ENCODE measurements at places on chromosomes 1 and 21. TPM values are rescaled to one million over a fixed set of nuclear protein-coding genes. Genes with fewer than 3 reads are reported as not detected.

DNA sequence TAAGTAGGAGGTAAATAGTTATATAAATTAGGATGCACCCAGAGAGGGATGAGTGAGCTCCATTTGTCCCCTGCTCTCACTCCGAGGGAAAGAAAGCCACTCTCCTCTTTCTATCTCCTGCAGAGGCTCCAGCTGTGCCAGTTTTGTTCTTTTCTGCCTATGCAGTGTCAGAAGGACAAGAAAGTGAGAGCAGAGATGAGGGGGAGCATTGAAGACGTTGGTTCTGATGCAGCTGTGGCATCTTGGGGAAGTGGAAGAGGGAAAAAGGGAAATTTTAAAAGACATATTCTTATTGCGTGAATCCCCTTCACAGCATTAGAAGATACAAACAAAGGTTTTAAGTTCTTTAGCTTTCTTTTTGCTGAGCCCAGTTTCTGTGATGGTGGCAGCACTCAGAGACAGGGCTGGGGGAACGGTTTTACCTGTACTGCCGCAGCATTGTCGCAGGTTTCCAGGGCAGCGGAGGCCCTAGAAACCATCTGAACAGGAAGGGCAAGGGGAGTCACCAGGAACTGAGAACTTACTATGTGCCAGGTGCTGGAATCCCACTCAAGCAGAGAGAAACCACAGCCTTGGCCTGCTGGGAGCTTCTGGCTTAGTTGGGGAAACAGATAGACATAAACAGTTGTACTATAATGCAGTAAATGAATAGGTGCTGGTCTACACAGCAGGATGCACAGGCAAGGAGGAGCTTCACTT is 44.9 kb upstream of the USP24 start:
- DNase-seq: no peak
- H3K36me3 ChIP-seq: no peaks in the 10 kb centered on the region

TMEM39B gene
- total RNA-seq: 7.7 TPM

GRCh38 chr1:31705080-31705866 is 1.5 kb upstream of the COL16A1 start:
- H3K4me1 ChIP-seq: peaks cover 40% of the 10 kb centered on the region
- H3K27ac ChIP-seq: no peak overlapping the region
- no peaks in the 10 kb centered on the region for H3K27me3 ChIP-seq
- DNase-seq: peak; percentile 49

DNA sequence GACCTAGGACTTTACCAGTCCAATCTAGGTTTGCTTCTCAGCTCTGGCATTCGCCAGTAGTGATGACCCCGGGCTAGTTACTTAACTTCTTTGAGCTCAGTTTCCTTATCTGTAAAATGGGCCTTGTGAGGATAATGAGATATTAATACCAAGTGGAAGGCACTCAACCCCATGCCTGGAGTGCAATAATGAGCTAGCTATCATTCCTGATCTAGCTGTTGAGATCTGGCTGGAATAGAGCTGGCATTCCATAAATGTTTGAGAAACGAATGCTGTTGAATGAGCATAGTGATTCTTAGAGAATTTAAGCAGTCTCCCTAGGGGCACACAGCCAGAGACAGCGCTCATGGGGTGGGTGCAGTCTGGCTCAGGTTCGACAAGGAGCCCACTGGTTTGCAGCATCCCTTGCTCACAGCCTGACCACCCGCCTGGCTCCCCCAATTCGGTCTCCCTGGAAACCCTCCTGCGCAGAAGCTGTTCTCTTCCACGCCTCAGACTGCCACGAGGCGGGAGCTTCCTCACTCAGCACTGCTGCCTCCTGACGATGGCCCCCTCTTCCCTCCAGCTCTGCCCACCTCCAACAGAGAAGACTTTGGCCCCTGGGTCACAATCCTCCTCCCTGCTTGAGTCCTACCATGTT is 32.5 kb downstream of the DHCR24 start:
- peaks cover 59% of the 10 kb centered on the region for H3K4me1 ChIP-seq
- H3K27ac ChIP-seq: no peak overlapping the region
- H3K4me3 ChIP-seq: no peak overlapping the region
- H3K27me3 ChIP-seq: no peaks in the 10 kb centered on the region
- peaks cover 65% of the 10 kb centered on the region for H3K36me3 ChIP-seq
- no peak for DNase-seq

S100A5 gene
- total RNA-seq: 6.3 TPM

GRCh38 chr21:45954261-45954660 is 27.3 kb upstream of the COL6A1 start:
- no peak for DNase-seq
- H3K36me3 ChIP-seq: no peaks in the 10 kb centered on the region
- no peak overlapping the region for H3K4me3 ChIP-seq
- H3K27ac ChIP-seq: no peak overlapping the region
- peaks cover 32% of the 10 kb centered on the region for H3K27me3 ChIP-seq

USH2A gene
- not detected for total RNA-seq

GRCh38 chr1:236141447-236142252 is 689 bp upstream of the GPR137B start:
- no peak overlapping the region for H3K27ac ChIP-seq
- H3K36me3 ChIP-seq: no peaks in the 10 kb centered on the region
- peaks cover 8% of the 10 kb centered on the region for H3K4me1 ChIP-seq
- no peaks in the 10 kb centered on the region for H3K27me3 ChIP-seq
- DNase-seq: peak; percentile 31

ITPKB gene
- 17.7 TPM for total RNA-seq

DNA sequence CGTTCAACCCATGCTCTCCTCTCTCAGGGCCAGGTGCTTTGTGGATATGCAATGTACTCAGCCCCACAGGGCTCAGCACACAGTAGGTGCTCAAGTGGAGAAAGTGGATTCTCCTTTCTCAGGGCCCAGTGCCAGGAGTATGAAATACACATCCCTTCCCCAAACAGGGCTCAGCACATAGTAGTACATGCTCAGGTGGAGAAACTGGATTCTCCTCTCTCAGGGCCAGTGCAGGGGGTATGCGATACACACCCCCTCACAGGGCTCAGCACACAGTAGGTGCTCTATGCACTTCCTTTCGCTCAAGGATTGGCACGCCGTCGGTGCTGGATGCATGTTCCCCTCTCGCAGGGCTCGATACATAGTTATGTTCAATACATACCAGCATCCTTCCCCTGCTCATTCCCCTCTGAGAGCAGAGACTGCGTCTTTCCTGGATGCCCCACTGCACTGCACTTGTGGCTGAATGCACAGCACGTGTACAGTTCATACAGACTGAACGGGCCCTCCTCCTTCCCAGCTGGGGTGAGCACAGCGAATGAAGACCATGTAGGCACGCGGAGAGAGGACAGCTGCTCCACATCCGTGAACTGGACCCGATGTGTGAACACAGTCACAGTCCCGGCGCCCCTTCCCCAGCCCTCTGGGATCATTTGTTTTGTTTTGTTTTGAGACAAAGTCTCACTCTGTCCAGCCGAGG is 16.6 kb upstream of the DISP3 start:
- DNase-seq: no peak
- H3K4me1 ChIP-seq: no peaks in the 10 kb centered on the region
- no peak overlapping the region for H3K27ac ChIP-seq
- peaks cover 56% of the 10 kb centered on the region for H3K27me3 ChIP-seq
- H3K36me3 ChIP-seq: no peaks in the 10 kb centered on the region

DNA sequence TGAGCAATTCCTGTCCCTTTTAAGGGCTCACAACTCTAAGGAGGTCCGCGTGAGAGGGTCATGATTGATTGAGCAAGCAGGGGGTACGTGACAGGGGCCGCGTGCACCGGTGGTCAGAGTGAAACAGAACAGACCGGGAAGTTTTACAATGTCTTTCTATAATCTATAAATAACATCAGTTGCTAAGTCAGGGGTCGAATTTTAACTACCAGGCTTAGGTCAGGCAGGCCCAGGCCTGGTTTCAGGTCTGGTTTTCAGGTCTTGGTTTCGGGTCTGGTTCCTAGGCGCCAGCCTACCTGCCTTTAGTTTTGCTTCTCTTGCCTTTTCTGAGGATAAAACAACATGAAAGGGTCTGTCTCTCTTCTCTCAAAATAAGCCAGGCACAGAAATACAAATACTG is 476.0 kb upstream of the CAMK1G start:
- no peak overlapping the region for H3K27ac ChIP-seq
- no peak overlapping the region for H3K4me3 ChIP-seq
- H3K36me3 ChIP-seq: no peaks in the 10 kb centered on the region
- no peak for DNase-seq
- H3K4me1 ChIP-seq: peaks cover 4% of the 10 kb centered on the region

DNA sequence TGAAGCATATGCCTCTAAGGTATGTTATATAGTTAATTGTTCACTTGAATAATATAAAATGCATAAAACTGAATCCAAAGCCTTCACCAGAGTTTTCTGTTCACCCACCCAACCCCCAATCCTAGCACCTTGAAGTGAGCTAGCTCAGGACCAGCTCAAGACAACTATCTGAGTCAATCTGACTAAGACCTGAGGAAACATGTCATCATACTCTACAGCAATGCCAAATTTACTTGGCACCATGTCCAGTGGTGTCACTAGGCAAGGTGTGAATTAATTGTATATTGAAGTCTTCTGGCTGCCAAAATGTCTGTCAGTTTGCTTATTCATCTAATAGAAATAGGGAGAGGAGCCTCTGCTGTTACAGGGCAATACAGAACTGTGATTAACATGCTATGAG is 3.8 kb downstream of the DNASE2B start:
- no peaks in the 10 kb centered on the region for H3K27me3 ChIP-seq
- DNase-seq: peak; percentile 68
- H3K4me1 ChIP-seq: peaks cover 22% of the 10 kb centered on the region

- H3K27me3 ChIP-seq: no peaks in the 10 kb centered on the region
- no peak overlapping the region for H3K27ac ChIP-seq
- no peaks in the 10 kb centered on the region for H3K4me1 ChIP-seq
- no peaks in the 10 kb centered on the region for H3K36me3 ChIP-seq
- DNase-seq: no peak
Observed at GRCh38 chr1:24783713-24784112, 38.5 kb downstream of the CLIC4 start.

PKP1 gene
- 211 TPM for total RNA-seq

DNA sequence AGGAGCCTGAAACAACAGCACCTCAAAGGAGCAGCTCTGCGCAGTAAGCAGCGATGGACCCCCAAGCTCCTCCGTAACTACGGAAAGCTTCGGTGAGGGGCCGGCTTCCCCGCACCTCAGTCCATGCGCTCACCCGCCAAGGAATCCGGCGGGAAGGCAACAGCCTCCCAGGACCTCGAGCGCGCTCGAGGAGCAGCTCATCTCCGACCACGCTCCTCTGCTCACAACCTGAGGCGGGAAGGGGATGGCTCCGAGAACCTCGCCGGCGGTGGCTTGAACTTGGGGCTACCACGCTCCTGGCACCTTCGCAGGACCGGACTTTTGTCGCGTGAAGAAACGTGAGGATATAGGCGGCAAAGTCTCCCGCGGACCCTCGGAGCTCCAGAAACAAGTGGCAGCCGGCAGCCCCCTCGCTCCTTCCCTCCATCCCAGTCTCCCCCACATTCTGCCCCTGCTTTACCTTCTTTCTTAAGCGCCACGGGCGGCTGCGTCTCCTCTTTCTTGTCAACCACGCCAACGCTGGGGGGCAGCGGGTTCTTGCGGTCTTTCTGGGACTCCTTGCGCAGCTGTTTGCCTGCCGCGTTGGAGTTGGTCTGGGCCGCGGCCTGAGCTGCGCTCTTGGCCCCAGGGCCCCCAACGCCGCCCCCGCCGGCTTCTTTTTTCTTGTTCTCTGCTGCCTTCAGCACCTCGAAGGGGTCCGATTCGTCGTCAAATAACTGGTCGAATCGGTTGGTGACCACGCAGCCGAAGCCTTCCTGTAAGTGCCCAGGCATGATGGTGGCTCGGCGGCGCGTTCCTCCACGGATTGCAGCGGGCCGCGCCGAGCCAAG is 459 bp downstream of the SERBP1 start:
- peak overlapping the region; percentile 59 for H3K27ac ChIP-seq
- DNase-seq: peak; percentile 27
- H3K36me3 ChIP-seq: peaks cover 35% of the 10 kb centered on the region
- no peaks in the 10 kb centered on the region for H3K27me3 ChIP-seq
- peaks cover 16% of the 10 kb centered on the region for H3K4me1 ChIP-seq
- peak overlapping the region; percentile 93 for H3K4me3 ChIP-seq

- no peaks in the 10 kb centered on the region for H3K4me1 ChIP-seq
- H3K27me3 ChIP-seq: peaks cover 54% of the 10 kb centered on the region
- no peak for DNase-seq
- no peak overlapping the region for H3K27ac ChIP-seq
- H3K4me3 ChIP-seq: no peak overlapping the region
Observed at GRCh38 chr1:3323021-3323795, 131.3 kb upstream of the ARHGEF16 start.

GRCh38 chr1:85623061-85623471 is 42.5 kb downstream of the CCN1 start:
- peaks cover 23% of the 10 kb centered on the region for H3K4me1 ChIP-seq
- H3K27me3 ChIP-seq: no peaks in the 10 kb centered on the region
- H3K36me3 ChIP-seq: peaks cover 4% of the 10 kb centered on the region
- peak; percentile 92 for DNase-seq
- no peak overlapping the region for H3K4me3 ChIP-seq

DNA sequence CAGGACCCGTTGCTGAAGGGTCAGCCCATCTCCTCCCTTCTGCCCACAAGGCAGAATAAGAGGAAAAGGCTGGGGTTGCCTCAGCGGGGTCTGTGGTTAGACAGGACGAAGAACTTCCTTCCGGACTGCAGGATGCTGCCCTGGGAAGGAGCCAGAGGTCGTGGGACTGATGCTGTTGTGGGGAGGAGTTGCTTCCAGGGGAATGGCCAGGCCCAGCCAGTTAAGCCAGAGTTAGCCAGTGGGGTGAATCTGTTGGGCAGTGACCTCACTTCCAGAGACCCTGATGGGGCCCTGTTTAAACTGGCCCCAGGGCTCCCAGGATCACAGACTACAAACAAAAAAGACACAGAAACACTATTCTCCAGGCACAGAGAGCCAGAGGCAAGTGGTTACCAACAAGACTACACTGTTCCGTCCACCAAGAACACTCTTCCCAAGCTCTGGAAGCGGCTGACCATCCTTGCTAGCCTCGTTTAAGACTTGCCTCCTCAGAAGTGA is 13.0 kb downstream of the FAM229A start:
- H3K27me3 ChIP-seq: no peaks in the 10 kb centered on the region
- DNase-seq: no peak
- peaks cover 13% of the 10 kb centered on the region for H3K4me1 ChIP-seq
- H3K36me3 ChIP-seq: no peaks in the 10 kb centered on the region

GRCh38 chr1:95650631-95651030 is 416.6 kb downstream of the RWDD3 start:
- H3K36me3 ChIP-seq: no peaks in the 10 kb centered on the region
- no peak overlapping the region for H3K27ac ChIP-seq
- H3K27me3 ChIP-seq: peaks cover 34% of the 10 kb centered on the region
- H3K4me1 ChIP-seq: no peaks in the 10 kb centered on the region
- peak; percentile 4 for DNase-seq
- H3K4me3 ChIP-seq: no peak overlapping the region

MAP3K21 gene
- total RNA-seq: 13.7 TPM

DNA sequence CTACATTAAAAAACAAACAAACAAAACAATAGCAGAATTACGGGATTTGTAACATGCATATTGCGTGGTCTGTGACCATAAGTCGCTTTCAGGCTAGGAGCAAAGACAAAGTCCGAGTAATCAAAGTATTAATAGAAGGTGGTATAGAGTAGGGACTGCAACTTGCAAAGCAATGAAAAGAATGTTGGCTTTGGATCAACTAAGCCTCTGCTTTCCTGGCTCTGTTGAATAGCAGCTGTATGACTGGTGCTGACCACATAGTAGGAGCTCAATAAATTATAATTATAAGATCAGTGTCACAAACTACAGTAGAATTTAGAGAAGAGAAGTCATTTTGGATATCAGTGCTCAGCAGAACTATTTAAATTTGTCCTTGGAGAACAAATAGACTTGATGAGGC is 586.4 kb downstream of the DPYD start:
- H3K36me3 ChIP-seq: no peaks in the 10 kb centered on the region
- H3K4me3 ChIP-seq: no peak overlapping the region
- no peaks in the 10 kb centered on the region for H3K27me3 ChIP-seq
- H3K4me1 ChIP-seq: peaks cover 11% of the 10 kb centered on the region

GRCh38 chr1:46246548-46247435 is 771 bp upstream of the RAD54L start:
- H3K4me1 ChIP-seq: peaks cover 22% of the 10 kb centered on the region
- H3K36me3 ChIP-seq: peaks cover 16% of the 10 kb centered on the region
- H3K4me3 ChIP-seq: peak overlapping the region; percentile 85
- no peaks in the 10 kb centered on the region for H3K27me3 ChIP-seq
